ENCODE measurements at places on chromosomes 5 and 9. TPM values are rescaled to one million over a fixed set of nuclear protein-coding genes. Genes with fewer than 3 reads are reported as not detected.
A peak's percentile ranks its signal among the peaks of the same experiment; 100 is the strongest.

DNA sequence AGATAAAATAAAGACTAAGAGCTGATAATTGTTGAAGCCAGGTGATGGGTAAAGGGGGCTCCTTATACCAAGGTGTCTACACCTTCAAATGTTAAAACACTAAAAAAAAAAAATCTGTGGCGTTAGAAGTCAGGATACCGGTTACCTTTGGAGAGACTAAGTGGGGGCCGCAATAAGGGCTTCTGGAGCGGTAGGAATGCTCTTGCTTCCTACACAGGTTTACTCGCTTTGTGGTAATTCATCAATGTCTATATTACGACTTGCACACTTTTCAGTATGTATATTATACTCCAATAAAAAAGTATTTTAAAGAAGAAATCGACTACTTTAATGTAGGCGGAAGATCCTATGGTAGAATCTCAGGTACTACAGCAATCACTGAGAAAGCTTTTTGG is 12.5 kb downstream of the MRPS27 start:
- peaks cover 21% of the 10 kb centered on the region for H3K36me3 ChIP-seq
- DNase-seq = no peak
- no peaks in the 10 kb centered on the region for H3K4me1 ChIP-seq

DNA sequence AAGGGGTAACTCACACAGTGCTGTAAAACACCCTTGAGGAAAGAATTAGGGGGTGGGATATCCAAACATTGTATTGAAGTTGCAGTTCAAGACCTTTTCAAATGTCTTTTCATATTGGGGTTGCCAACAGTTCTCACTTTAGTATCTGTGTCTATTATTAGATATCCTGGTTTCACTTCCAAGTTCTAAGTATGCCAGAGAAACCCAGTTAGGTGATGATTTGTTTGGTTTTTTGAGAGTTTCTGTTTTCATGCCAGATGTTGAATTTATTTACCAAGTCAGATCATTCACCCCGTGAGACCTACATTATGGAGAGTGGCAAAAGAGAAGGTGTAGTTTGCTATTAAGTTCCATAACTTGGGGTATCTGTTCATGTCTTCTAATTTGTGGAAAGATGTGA is 64.5 kb downstream of the C9orf152 start:
- peak overlapping the region; percentile 20 for H3K4me3 ChIP-seq
- H3K4me1 ChIP-seq = peaks cover 88% of the 10 kb centered on the region
- no peaks in the 10 kb centered on the region for H3K36me3 ChIP-seq
- no peaks in the 10 kb centered on the region for H3K27me3 ChIP-seq
- peak overlapping the region; percentile 77 for H3K27ac ChIP-seq
- no peak for DNase-seq

SLCO6A1 gene
- total RNA-seq = not detected

GRCh38 chr9:135347461-135347860 is 132.1 kb upstream of the PPP1R26 start:
- no peak overlapping the region for H3K4me3 ChIP-seq
- no peak overlapping the region for H3K27ac ChIP-seq
- no peaks in the 10 kb centered on the region for H3K27me3 ChIP-seq

GRCh38 chr9:135192686-135193085 is 105.2 kb downstream of the OLFM1 start:
- H3K27ac ChIP-seq = no peak overlapping the region
- H3K27me3 ChIP-seq = peaks cover 45% of the 10 kb centered on the region
- no peaks in the 10 kb centered on the region for H3K36me3 ChIP-seq
- H3K4me1 ChIP-seq = no peaks in the 10 kb centered on the region
- no peak overlapping the region for H3K4me3 ChIP-seq
- DNase-seq = no peak

- no peak overlapping the region for H3K27ac ChIP-seq
- no peaks in the 10 kb centered on the region for H3K36me3 ChIP-seq
- no peak for DNase-seq
- H3K27me3 ChIP-seq = no peaks in the 10 kb centered on the region
- H3K4me3 ChIP-seq = no peak overlapping the region
- no peaks in the 10 kb centered on the region for H3K4me1 ChIP-seq
Observed at GRCh38 chr5:55051357-55051756, 27.3 kb downstream of the GZMK start.

DNA sequence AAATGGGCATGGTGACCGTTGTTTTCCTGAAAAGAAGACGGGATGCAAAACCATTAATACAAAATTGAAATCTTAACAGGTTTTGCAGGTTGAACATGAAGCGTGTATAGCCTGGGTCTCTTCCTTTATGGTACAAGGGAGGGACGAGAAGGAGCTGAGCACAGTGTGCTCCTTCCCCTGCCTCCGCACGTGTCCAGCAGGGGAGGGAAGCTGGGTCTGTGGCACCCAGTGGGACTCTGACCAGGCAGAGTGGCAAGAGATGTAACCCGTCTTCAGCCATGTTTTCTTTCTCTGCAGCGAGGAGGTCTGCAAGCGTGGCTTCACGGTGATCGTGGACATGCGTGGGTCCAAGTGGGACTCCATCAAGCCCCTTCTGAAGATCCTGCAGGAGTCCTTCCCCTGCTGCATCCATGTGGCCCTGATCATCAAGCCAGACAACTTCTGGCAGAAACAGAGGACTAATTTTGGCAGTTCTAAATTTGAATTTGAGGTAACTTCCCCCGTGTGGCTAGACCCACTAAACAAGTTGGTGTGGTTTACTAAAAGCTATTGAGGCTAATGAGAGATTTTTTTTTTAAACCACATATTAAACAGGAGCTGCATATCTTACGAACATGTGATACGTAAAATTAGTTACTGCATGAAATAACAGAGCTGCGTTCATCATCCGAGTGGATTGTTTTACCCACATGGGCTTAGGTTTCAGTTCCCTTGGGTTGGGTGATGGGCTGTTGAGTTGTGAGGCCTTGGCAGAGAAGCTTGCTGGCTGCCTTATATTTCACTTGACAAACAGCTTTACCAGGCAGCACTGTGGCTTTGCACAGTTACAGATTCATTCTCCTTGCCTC is 143.7 kb downstream of the TRIO start:
- peaks cover 8% of the 10 kb centered on the region for H3K4me1 ChIP-seq
- no peaks in the 10 kb centered on the region for H3K27me3 ChIP-seq
- H3K4me3 ChIP-seq = no peak overlapping the region
- H3K36me3 ChIP-seq = peaks cover 5% of the 10 kb centered on the region
- DNase-seq = no peak
- no peak overlapping the region for H3K27ac ChIP-seq

- H3K27me3 ChIP-seq = no peaks in the 10 kb centered on the region
- H3K4me1 ChIP-seq = no peaks in the 10 kb centered on the region
- no peak for DNase-seq
- no peak overlapping the region for H3K27ac ChIP-seq
- no peaks in the 10 kb centered on the region for H3K36me3 ChIP-seq
- no peak overlapping the region for H3K4me3 ChIP-seq
Observed at GRCh38 chr5:29262339-29263123, 1931.0 kb upstream of the CDH6 start.

FBXL7 gene
- 12.9 TPM for total RNA-seq

DNA sequence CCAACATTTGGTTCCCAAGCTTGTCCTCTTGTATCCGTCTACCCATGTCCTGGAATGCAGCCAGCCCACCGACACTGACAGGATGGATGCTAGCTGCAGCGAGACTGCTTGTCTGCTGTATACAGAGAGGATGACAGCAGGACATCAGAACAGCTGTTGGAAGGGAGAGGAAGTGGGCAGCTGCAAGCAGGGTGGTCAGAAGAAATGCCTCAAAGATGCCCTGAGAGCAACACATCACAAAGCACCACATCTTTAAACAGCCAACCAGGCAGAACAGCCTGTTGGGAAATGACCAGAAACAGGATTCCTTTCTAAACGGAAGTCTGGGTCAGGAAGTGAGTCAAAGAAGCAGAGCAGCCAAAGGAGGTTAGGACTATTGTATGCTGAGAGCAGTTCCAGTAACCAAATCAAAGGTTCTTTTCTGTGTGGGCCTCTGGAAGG is 219.1 kb downstream of the NDUFS4 start:
- no peak overlapping the region for H3K4me3 ChIP-seq
- H3K27ac ChIP-seq = no peak overlapping the region
- no peak for DNase-seq
- no peaks in the 10 kb centered on the region for H3K36me3 ChIP-seq

All from spleen (tissue), 13 donors.